RWPE2 (cell line): ENCODE measurements at places on chromosomes 16 and 17.

GRCh38 chr16:529012-529575 lies 1.6 kb downstream of the CAPN15 start:
- DNase-seq, result no peak

- DNase-seq, result no peak
Observed at GRCh38 chr16:84927621-84928591, 83.4 kb downstream of the ZDHHC7 start.

- no peak for DNase-seq
Observed at GRCh38 chr16:52404546-52404945, 142.4 kb downstream of the TOX3 start.

- peak; percentile 68 for DNase-seq
Observed at GRCh38 chr17:75731716-75732498, 10.6 kb downstream of the ITGB4 start.

DNA sequence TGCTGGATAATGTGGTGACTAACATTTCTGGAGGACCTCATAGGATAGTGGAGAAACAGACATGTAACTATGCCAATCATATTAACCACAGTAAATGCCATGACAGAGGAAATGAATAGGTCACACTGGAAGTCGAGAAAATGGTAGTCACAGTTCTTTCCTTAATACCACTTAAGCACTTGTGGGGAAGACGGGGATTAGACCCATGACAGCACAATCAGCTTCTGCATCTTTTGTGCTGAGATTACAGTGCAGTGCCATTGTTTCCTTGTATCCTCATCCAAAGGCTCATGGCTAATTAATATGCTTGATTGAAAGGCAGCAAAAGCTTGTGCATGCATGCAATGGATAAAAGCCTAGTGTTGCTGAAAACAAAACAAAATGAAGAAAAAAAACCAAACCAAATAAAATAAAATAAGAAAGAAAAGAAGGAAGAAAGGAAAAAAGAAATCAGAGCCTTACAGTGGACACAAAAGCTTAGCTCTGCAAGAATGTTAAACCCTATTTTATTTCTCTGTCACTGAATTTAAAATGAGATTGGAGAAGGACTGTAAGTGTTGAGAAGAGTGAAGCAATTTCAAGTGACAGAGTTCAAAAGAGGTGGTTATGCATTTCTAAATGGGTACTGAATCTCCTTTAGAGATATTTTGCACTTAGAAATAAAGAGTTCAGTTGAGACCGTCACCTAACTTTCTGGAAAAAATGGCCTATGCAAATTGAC lies 1011.9 kb downstream of the CDH8 start:
- no peak for DNase-seq

GRCh38 chr16:8589900-8590688 lies at the start of gene TMEM114:
TMEM114 (minus strand) TSS chr16:8590511; CDS start chr16:8589838, 673 bp downstream.
- no peak for DNase-seq

- DNase-seq, result peak; percentile 41
Observed at GRCh38 chr17:49987290-49987585, 7.8 kb downstream of the DLX3 start.

DNA sequence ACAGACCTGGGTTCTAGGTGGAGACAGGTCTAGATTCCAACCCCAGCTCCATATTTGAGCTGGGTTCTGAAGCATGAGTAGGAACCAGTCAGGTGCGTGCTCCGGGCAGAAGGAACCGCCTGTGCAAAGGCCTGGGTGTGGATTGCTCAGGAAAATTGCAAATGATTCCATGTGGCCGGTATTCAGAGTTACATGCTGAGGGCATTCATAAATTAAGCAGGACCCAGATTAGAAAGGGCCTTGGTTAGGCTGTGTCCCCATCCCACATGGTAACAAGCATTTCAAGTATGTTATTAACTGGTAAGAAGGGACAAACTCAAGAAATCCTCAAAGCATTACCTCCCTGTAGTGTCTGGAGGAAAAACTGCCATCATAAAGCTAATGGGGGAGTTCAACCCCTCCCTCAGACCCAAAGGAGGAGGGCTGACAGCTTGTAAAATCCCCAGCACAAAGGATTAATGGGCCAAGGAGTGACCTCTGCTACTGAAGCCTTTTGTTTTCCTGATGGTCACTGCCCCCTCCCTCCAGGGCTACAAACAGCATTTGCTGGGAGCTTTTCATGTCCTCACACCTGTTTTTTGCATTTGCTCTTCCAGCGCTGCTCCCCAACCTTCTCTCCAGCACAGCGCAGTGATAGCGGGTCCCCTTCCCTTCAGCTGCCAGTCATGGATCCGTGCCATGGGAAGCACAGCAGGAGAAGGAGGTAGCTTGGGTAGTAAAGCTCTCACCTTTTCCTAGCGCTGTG lies 218.0 kb downstream of the C16orf95 start:
- no peak for DNase-seq

DNA sequence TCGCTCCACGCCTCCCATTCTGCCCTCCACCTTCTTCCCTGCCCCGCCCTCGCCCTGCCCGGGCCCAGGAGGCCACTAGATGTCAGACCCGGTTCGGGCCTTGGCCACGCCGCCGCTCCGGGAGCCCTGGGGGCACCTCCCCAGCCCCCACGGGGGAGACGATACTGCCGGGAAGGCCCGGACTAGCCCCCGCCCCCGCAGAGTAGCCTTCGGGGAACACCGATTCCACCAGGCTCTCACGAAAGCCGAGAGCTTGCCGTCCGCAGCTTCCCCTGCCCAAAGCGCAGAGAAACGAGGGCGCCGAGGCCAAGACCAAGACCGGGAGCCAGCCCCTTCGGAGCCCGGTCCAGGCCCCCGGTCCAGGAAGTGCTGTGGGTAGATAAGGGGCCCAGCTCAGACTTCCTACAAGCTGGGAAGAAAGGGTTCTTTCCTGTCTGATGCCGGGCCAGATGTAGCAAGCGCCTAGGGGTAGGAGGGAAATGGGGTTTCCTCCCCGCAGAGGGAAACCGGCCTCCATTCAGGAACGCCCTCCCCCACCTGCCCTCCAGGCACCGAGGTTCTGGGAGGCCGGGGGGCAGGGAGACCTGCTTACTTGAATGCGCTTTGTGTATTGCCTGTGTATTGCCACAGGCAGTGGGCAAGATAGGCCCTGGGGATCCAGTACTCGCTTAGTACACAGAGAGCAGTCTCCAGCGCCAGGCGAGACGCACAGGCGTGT lies 806 bp upstream of the CYB561 start:
- no peak for DNase-seq

DNA sequence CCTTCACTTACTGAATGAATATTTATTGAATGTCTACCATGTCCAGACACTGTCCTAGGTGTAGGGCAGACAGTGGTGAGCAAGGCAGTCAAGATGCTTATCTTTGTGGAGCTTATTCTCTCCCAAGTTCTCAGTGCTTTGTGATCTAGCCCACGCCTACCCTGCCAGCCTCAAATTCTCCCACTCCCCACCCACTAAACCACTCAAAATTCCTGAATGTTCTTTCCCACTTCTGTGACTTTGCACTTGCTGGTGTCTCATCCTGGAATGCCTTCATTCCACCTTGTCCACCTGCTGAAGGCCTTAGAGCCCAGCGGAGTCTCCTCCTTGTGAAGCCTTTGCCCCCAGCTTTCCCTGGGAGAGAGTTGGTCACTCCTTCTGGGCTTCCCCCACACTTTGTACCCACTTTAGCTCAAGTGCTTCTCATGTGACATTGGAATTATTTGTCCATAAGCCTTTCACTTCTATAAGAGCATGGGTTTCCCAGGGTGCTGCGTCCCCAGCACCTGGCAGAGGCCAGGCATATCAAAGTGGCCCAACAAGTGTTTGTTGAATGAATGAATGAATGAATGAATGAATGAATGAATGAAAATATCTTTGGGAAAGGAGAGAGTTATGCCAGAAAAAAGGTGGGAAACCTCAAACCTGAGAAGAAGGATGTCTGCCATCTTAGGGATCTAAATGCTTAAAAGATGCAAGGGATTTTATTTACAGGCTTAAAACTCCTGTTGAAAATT lies 23.0 kb downstream of the CCDC182 start:
- DNase-seq, result no peak
